ENCODE measurements at places on chromosomes 6 and 20. TPM values are rescaled to one million over a fixed set of nuclear protein-coding genes. Genes with fewer than 3 reads are reported as not detected.
A peak's percentile ranks its signal among the peaks of the same experiment; 100 is the strongest.

OR2H1 gene
- not detected for total RNA-seq

SNX14 gene
- 92.6 TPM for total RNA-seq

- DNase-seq, result no peak
These were observed 20.3 kb downstream of the MUCL3 start for GRCh38 chr6:30960907-30961673.

CALHM4 gene
- not detected for total RNA-seq

DNA sequence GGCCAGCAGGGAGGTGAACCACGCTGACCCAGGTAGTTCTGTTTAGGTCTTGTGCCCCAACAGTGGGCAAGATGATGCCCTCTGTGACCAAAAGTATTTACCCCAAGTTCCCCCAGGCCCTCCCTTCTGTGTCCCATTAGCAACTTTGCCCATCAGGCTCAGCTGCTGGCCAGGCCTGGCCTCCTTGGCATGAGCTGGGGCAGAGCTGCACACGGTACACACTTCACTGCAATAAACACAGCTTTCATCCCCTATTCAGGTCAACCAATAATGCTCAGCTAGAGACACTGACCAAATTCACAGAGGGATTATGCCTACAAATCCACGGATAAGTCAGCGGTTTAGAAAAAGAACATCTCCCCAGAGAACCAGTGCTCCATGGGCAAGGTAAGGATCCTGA, 103.7 kb downstream of the SLC23A2 start:
- no peak for DNase-seq

B3GAT2 gene
- total RNA-seq, result 0.06 TPM

ERVFRD-1 gene
- total RNA-seq, result 0.71 TPM

ENPP3 gene
- total RNA-seq, result 0.44 TPM

DNA sequence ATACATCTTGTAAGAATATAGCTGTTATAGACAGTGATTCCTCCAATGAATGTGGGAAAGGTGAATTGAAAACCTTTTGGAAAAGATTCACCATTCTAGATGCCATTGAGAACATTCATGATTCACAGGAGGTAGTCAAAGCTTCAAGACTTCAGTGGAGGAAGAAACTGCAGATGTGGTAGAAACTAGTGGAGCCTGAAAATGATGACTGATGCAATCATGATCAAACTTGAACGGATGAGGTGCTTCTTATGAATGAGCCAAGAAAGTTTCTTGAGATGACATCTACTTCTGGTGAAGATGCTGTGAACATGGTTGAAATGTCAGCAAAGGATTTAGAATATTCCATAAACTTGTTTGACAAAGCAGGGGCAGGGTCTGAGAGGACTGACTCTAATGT, 66.7 kb upstream of the C6orf118 start:
- no peak for DNase-seq

DNA sequence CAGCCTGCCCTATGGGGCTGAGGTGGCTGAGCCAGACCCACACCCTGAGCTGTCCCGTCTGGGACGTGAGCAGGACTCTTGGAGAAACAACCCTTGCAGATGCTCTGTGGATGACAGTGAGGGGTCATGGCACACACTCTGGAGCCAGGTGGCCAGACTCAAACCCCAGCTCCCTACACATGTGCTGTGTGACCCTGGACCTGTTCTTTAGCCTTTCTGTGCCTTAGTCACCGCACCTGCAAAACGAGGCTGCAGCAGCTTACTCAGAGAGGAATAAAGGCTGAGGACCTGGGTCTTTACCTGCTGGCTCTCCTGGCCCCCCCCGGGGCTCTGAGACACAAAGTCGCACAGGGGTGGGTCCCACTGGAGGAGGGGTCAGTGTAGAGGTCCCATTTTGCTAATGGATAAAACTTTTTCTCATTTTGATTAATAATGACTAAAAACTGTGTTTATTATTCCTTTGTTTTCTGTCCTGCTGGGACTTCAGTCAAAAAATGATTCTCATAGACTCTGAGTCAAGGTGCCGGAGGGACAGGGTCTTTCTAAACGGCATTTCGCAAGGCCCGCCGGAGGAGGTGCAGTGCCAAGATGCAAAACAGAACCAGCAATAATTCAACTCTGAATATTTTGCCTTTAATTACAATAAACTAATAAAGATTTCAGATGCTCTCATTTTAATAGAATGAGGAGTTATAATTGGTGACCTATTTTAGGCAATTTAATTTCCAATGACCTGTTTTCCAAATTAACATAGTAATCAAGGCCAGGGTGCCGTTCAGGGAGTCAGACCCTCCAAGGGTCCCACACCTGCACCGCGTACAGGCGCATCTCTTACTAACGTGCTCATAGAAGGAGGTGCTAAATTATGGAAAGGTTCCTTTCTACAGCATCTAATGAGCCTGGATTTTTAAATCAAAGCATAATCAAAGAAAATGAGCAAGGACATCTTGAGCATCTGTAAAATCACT, 62.4 kb downstream of the YTHDF1 start:
- no peak for DNase-seq

MYLK2 gene
- total RNA-seq, result not detected

GRCh38 chr6:7939864-7940228, 29.3 kb upstream of the TXNDC5 start:
- no peak for DNase-seq

RAB5IF gene
- 76.4 TPM for total RNA-seq

LY6G5B gene
- total RNA-seq, result 13.5 TPM

GRCh38 chr6:94417363-94417762, 998.0 kb upstream of the EPHA7 start:
- DNase-seq, result no peak

PBOV1 gene
- not detected for total RNA-seq

CCN6 gene
- not detected for total RNA-seq

DNA sequence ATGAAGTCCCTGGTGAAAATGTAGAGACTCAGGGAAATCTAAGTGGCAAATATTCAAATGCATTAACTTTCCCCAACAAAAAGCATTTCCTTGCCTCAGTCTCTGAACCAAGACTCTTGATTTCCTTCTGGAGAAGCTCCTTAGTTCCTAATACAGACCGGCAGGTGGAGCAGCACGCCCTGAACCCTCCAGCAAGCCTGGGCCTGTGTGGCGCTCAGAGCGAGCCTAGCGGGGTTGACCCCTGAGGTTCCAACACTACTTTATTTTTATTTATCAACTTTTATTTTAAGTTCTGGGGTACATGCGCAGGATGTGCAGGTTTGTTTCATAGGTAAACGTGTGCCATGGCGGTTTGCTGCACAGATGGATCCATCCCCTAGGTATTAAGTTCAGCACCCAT, 50.8 kb downstream of the PACRG start:
- DNase-seq, result peak; percentile 20

GGTLC1 gene
- 86.2 TPM for total RNA-seq

PRSS16 gene
- total RNA-seq, result 15.5 TPM

DNA sequence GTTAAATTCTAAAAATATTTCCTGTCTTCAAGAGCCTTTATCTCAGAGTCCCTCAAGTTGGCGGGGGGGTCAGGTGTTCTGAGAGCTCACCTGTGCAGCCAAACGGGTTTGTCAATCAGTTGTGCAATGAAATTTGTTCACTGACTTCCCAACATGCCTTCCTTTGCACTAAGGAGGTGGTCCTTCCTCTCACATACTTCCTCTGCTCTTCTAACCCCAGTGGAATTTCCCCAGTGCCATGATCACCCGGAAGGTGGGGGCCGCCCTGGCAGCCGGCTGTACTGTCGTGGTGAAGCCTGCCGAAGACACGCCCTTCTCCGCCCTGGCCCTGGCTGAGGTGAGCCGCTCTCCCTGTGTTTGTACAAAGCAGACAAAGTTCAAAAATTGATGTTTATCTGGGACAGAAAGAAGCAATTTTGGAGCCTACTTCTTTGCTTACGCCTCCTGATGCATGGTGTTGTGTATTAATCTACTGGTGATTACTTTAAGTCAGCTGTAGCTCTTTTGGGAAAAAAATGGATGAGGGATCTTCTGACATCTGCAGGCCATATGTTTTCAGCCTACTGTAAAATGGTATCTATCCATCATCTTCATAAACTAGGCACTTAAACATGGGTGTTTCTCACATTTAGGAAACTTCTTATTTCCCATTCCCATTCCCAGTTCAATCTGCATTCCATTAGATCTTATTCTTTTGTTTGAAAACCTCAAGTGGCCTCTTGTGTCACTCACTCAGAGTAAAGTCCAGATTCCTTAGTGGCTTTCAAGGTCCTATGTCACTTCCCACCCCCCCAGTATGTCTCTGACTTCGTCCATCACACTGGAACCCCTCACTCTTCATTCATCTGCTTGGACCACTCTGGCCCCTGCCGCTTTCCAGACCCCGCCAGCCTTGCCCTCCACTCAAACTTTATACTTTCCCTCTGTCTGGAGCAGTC, 10.1 kb downstream of the ALDH5A1 start:
- DNase-seq, result peak; percentile 86

- no peak for DNase-seq
These were observed 75.1 kb downstream of the QKI start for GRCh38 chr6:163489584-163489983.

DNA sequence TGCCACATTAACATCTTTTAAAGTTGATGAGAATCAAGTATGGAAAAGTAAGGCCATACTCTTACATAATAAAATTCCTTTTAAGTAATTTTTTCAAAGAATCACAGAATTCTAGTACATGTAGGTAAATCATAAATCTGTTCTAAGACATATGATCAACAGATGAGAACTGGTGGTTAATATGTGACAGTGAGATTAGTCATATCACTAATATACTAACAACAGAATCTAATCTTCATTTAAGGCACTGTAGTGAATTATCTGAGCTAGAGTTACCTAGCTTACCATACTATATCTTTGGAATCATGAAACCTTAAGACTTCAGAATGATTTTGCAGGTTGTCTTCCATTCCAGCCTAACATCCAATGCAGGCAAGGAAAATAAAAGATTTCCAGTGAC, 11.6 kb downstream of the PLN start:
- DNase-seq, result no peak

GHRH gene
- not detected for total RNA-seq

SNAI1 gene
- total RNA-seq, result 4.1 TPM

GRCh38 chr20:37902504-37903313, at the start of gene VSTM2L:
Gene VSTM2L, plus strand, starts transcription at chr20:37903127. Its CDS starts 224 bp downstream, at chr20:37903351.
- no peak for DNase-seq

DNA sequence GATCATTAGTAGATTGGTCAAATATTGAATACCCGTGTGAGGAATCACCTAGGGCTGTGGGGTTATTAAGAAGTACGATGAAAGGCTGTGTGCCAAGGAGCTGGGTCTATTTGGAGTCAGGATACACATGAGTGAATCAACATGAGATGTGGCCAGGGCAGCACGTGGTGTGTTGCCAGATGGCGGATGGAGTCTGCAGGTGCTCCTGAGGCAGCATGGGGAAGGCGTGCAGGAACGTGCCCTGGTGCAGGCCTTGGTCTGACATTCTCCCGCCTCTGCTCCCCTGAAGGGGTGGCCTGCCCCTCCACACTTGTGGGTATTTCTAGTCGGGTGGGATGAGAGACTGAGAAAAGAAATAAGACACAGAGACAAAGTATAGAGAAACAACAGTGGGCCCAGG, 39.0 kb upstream of the SLC22A1 start:
- no peak for DNase-seq

DNA sequence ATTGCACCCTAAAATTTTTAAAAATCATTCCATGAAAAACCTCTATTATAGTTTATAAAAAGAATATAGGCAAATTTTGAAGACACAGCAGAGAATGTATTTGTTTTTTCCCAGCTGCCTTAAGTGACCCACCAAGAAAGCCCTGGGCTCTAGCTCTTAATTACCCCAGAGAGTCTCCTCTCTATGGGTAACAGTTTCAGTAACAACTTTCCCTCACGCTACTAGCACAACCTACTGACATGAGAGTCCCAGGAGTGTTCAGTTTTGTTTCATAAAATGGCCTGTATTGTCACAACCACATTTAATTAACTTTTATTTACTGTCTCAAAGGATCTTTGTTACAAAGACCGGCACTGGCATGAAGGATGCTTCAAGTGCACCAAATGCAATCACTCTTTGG, 41.5 kb downstream of the FHL5 start:
- no peak for DNase-seq

HSPA1L gene
- 1.5 TPM for total RNA-seq

GRCh38 chr6:75991941-75992340, 80.5 kb downstream of the IMPG1 start:
- DNase-seq, result no peak

DNA sequence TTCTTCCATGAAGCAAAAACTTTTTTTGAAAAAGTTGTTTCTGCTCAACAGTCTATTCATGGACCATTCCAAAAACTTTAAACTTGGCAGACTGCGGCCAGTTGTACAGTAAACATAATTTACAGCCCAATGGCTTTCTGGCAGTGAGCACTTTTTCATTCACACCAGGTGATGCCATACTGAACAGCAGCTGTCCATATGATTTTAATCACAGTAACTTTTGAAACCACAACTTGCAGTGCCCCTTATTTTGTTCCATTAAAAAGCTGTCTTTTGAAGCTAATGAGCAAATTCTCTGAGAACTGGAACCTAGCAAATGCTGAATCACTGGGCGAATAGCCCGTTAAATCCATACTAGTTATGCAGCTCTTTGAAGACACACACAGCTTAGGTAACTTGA, 576.6 kb downstream of the PTPRT start:
- DNase-seq, result no peak

- no peak for DNase-seq
These were observed 52.6 kb downstream of the JAG1 start for GRCh38 chr20:10621149-10621548.

- no peak for DNase-seq
These were observed 31.8 kb upstream of the RALGAPA2 start for GRCh38 chr20:20744170-20744725.

CGA gene
- total RNA-seq, result not detected

DNA sequence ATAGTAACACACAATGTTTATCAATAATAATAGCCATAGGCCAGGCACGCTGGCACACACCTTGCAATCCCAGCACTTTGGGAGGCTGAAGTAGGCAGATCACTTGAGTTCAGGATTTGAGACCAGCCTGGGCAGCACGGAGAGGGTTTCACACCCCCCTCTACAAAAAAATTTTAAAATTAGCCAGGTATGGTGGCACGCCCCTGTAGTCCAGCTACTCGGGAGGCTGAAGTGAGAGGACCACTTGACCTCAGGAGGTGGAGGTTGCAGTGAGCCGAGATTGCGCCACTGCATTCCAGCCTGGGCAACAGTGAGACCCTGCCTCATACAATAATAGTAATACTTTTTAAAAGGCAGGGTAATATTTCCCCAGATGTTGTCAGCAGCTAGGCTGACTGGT, 7.9 kb upstream of the MAPRE1 start:
- DNase-seq, result no peak

Measured in upper lobe of left lung (tissue), 6 donors.